ENCODE measurements at places on chromosomes 2 and 18.
A peak's percentile ranks its signal among the peaks of the same experiment; 100 is the strongest.

- no peak for DNase-seq
These were observed 5.3 kb downstream of the CD8A start for GRCh38 chr2:86785456-86785855.

DNA sequence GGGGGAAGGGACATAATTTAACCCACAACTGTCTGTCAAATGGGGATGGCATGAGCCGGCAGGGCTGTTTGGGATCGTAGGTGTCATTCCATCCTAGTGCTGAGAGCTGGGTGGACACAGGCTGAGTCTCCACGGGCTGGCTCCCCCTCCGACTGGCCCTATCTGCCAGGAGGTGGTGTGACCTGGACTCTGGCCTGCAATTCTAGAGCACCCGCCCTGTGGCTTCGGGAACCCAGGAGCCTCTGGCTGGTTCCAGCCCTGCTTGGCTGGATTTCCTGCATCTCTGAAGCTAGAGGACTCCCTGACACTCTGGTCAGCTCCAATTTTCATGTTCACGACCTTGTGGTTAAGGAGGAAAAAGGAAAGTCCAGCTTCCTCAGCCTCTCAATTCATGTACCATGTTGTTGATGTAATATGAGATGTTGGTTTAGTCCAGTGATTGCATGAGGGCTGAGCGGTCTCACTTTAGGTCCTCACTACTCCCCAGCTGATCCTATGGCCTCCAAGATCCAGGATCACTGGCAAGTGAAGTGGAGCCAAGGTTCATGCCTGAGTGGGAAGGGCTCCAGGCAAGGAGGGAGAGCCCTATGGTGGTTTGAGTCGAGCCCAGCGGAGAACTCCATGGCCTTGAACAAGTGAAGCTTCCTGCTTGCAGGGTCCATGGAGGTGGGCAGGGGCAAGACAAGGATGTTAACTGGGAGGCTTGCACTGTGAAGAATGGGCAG lies 169.1 kb downstream of the NDUFA10 start:
- DNase-seq: no peak

GRCh38 chr2:181076658-181077057 lies 96.3 kb downstream of the UBE2E3 start:
- DNase-seq: no peak

GRCh38 chr2:69275490-69275889 lies 111.5 kb downstream of the GFPT1 start:
- DNase-seq: no peak

- DNase-seq: no peak
These were observed 56.0 kb upstream of the DSG1 start for GRCh38 chr18:31261792-31262582.

DNA sequence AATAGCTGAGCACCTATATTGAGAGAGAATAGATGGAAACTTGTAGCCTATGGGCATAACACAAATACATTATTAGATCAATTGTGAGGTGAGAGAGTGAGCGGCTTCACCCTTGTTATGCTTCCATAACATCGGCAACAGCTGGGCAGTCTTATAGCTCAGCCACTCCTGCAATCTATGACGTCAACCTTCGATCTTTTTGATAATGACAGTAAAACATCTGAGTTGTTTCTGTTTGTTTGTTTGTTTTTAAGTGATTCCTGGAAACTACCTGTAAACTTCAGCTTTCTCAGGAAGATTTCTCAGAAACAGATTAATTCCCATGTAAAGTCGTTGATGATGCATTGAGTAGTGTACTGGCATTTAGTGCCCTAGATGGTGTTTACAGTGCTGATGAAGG lies 90.0 kb downstream of the DSEL start:
- no peak for DNase-seq

DNA sequence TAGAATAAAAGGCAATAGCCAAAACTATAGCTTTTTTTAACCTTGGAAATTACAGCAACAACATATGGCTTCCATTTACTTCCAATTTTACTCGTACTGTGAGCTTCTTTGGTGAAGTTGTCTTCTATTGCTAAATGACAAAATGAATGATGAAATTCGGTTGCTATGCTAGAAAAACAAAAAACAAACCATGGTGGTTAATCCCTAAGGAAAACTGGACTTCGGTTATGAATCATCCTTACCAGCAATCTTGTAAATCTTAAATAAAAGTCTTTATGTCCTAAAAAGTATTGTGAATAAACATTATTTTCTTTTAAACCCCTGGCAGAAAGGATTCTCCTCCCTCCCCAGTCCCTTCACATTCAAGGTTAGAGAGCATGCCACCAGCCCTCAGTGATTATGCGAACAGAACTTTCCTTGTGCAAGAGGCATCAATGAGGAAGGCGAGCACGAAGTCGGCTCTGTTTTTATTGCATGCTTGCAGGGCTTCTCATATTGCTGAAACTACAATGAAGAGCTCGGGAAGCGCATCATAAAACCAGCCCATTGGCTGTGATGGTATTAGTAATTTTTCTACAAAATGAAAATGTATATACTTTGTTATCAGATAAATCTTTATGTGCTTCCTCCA lies 62.9 kb downstream of the ZNF521 start:
- DNase-seq: peak; percentile 93

- no peak for DNase-seq
These were observed 15.3 kb downstream of the SP9 start for GRCh38 chr2:174350018-174350417.

GRCh38 chr2:120343433-120344105 lies 2.4 kb upstream of the INHBB start:
- DNase-seq: peak; percentile 76

GRCh38 chr2:171086352-171087290 lies 74.1 kb downstream of the TLK1 start:
- DNase-seq: peak; percentile 59

Measured in fibroblast of skin of back (primary cell).